ENCODE measurements at places on chromosomes 7 and 10. TPM values are rescaled to one million over a fixed set of nuclear protein-coding genes. Genes with fewer than 3 reads are reported as not detected.

DNA sequence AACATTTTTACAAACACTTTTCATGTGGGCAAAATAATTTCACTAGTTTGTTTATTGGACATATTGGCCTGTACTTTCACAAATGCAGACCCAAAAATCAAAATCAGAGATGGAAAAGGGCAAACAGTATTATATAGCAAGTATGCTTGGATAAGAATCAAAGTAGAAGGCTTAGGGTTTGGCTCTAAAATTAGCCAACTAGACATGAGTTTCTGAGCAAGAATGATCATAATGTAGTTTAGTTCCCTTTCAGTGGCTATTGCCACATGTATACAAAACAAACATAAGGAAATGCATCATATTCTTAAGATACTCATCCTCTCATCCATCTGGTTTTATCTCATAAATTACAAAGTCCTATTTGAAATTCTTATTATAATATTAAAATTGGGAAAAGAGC is 132.5 kb downstream of the IMMP2L start:
- DNase-seq: no peak

ANXA8L1 gene
- total RNA-seq: 0.48 TPM

ALOX5 gene
- 33.4 TPM for total RNA-seq

- no peak for DNase-seq
Observed at GRCh38 chr7:95646350-95646749, 50.0 kb upstream of the PDK4 start.

SHOC2 gene
- 60.3 TPM for total RNA-seq

DNA sequence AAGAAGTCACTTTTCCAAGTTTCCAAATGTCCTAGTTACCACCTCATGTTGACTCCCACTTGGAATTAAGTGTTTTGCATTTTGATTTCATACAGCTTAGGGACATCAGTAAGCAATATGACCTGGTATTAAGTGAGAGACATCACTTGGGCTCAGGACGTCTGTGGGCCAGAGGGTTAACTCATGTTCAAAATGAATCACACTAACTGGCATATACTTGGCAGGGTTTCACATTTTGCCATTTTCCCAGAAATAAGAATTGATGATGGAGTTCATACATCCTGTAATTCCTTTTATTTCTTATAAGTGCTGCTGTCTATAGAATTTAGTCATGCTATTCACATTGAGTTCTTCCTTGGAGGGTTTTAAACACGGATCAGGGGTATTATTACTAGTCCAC is 516.5 kb downstream of the PHTF2 start:
- no peak for DNase-seq

DNA sequence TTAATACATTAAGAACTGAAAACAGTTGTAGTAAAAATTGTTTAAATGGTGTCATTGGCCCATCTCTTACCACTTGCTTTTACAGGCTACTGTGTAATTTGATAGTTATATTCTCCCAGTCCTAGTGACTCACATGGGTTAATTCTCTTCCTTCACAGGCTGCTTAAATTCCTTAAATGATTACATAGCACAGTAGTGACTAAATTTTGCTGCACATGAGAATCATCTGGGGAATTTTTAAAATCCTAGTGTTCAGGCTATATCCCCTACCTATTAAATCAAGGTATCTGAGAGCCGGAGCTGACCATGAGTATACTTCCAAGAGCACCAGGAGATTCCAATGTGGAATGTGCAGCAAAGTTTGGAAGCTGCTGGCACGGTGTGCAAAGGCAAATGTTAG is 45.3 kb upstream of the ZNF800 start:
- no peak for DNase-seq

HOXA2 gene
- total RNA-seq: 0.80 TPM

DNA sequence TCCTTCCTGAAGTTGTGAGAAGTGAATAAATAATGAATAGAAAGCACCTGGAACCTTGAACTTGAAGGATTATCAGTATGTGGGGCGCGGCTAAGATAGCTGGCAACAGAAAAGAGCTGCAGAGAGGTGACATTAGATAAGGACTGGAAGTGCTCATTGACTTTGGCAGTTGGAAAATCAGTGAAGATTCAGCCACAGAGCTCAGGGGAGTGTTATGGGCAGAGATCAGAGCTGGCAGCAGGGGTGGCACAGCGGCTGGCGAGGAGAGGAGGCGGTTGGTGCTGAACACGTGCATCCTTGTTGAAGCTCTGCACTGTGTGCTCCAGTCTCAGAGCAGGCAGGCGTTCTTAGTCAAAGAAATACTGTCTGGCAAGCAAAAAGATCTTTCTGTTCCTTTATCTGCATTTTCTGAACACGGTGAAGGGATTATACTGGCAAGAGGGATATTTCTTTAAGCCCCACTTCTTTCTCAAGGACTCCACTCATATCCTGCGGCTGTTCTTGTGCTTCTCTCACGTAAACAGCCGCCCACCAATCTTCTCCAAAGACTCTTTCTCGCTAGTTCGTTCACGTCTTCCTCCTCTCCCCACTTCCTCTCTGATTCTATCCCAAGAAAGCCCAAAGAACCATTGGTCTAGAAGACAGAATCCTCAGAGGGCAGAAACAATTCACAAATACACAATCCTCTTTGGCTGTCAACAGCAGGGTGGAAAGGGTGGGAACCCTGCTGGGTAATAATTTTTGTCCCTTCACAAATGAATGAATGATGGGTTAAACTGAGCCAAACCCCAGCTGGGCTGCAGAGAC is 38.6 kb upstream of the ADD3 start:
- no peak for DNase-seq

- no peak for DNase-seq
Observed at GRCh38 chr7:138023618-138024342, 21.9 kb upstream of the CREB3L2 start.

GRCh38 chr10:31838709-31839108 is 89.9 kb downstream of the ARHGAP12 start:
- no peak for DNase-seq

Data from breast epithelium (tissue), 4 donors.